SW480 (cell line): ENCODE measurements at places on chromosomes 7 and 10.

GRCh38 chr10:69377933-69378332, 38.8 kb downstream of the TACR2 start:
- no peak for DNase-seq

DNA sequence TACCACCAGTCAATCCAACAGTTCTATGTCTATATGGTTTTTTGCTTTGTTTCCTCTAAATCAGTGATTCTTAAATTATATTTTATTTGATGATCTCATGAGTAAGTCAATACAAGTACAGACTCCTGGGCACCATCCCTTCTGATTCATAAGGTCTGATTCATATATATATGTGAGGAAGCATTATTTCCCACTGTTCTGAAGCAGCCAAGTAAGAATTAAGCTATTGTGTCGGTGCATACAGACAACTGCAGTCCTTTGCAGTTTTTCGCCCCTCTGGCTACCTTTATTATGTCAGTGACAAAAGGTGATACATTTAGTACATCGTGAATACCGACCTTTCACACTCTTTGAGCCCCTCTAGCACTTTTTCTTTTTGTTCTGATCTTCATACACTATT, 1079.6 kb upstream of the C7orf33 start:
- DNase-seq = no peak

- DNase-seq = no peak
Observed at GRCh38 chr7:20642166-20642565, 26.7 kb downstream of the ABCB5 start.

DNA sequence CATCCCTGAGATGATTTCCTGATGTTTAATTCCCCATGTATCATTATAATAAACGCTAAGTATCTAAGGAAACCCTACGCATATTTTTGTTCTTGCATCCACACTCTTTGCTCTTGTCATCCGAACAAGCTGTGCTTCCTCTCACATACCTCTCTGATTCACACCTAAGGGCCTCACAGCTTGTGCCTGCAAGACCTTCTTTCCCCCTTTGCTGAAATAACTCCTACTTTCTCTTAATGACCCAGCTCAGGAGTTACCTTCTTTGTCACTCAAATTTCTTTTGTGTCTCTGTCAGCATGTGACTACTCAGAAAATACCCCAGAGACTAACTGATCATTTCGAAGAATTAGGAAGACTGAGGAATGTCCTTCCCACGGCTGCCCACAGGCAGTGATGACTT, 209.3 kb upstream of the IMMP2L start:
- DNase-seq = no peak

DNA sequence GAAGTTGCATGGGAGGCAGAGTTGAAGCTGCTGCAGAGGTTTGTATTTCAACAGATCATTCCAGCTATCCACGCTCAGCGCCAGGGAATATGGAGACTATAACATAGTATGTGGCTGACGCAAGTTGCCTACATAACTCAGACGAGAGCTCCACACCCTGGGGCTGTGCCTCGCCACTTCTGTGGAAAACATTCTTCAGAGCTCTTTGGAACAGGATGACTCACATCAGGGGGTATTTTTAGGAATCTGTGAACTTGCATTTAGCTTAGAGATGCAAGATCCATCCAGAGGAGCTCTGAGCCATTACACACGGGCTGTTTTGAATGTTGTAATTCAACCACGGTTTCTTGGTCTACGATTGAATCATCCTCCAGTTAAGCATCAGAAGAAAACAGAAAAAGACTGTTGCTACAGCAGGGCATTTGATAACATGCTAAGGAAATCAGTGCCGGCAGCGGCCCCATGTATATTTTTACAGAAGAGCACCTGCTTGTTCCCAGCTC, 481.5 kb upstream of the AKR1E2 start:
- peak; percentile 93 for DNase-seq

- DNase-seq = peak; percentile 94
Observed at GRCh38 chr7:115230882-115231571, 309.1 kb downstream of the MDFIC start.

DNA sequence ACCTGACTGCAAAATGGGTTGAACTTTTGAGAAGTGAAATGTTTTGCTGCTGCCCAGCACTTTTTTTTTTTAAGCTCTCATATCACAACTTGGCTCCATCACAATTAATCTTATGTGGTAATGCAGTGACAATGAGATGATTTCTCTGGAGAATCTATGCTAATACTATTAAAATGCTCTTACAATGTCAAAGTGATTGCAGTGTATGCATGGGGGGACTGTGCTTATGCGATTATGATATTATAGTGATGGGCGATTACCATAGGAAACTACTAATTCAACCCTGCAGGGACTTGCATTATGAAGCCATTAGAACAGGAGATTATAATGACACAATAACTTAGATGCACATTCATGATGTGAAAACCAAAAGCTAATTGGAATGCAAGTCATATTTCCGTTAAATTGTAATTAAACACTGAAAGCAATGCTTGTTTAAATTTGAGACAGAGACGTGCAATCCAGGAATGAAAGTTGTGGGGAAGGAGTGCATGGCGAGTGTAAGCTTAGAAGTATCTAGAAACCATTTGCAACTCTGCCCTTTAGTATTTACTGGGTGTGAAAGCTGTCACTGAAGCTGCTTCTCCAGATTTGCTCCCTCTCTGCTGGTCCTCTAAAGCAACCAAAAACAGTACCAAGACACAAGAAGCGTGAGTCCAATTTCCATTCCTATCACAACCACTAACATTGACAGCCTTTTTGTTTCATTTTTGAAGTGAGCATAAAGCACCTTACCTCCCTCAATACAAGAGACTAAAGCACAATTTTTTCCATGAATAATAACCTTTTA, 21.6 kb downstream of the PTER start:
- no peak for DNase-seq

DNA sequence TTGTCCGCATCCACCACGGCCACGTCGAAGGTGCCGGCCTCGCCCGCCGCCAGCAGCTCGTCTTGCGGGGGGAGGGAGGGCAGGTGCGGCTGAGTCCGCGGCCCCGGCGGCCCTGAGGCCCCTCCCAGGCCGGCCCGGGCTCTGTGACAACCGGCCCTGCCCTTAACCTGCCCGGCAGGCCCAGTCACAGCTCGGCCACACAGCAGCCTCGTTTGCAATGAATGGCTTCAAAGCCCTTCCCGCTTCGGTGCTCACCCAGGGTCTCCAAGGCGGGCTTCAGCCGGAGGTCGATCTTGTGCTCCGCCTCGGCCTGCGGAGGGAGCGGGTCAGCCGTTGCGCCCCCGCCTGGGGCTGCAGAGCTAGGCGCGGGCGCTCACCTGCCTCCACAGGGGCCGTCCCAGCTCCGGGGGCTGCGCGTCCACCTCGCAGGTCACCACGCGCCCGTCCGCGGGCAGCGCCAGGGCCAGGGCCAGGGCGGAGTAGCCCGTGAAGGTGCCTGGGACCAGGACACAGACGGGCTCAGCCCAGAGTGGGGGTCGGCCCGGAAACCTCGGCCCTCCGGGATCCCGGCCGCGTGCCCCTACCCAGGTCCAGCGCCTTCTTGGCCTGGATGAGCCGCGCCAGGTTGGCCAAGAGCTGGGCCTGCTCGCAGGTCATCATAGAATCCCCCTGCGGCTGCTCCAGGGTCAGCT, 928 bp downstream of the COMTD1 start:
- no peak for DNase-seq
